ENCODE measurements at places on chromosomes 5 and 9.

DNA sequence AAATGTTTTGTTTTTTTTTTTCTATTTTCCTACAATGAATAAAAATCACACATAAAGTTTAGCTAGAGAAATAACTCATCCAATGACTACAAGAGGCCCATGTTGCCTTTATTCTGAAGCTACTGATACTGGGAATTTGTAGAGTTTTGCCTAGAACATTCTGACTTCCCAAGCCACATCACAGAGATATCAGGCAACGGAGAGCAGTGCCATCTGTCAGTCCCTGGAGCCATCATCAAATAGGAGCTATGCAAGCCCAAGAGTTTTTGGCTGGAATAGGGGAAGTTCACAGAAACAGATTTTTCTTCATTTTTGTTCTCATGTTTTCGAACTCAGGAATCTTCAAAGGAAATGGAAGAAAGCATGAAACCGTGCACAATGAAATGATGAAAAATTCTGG is 896.6 kb downstream of the TLE1 start:
- no peak for DNase-seq

- DNase-seq: no peak
Observed at GRCh38 chr5:66323529-66323895, 179.4 kb downstream of the SREK1 start.

GRCh38 chr9:25857147-25857546 is 178.9 kb upstream of the TUSC1 start:
- no peak for DNase-seq

DNA sequence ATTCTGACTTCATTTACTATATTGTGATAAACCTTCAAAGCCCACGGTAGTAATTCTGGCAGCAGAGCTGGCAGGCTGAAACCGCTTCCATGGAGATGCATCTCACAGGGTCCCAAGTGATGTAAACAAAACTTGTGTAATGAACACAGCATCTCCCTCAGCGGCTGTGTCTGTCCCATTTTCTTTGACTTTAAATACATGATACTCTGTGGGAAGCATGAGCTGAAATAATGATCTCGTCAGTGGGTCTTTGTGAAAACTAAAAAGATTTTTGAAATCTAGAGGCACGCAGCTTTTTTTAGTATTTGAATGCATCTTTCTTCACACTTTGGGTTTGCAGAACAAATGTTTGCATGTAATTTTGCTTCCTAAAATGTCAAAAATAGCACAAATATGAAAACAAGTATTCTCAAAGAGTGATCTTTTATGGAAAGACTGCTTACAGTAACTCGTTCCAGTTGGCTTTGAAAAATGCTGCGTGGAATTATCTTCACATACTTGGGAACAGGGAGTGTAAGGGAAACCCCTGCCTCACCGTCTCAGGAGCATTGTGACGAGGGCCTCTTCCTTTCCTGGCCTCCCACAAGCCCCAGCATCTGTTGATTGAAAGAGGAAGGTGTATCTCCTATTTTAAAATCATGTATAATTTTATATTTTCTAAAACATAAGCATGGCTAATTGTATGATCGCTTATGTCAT is 18.1 kb upstream of the LPCAT1 start:
- no peak for DNase-seq

- no peak for DNase-seq
Observed at GRCh38 chr9:108153416-108153815, 663.8 kb upstream of the KLF4 start.

DNA sequence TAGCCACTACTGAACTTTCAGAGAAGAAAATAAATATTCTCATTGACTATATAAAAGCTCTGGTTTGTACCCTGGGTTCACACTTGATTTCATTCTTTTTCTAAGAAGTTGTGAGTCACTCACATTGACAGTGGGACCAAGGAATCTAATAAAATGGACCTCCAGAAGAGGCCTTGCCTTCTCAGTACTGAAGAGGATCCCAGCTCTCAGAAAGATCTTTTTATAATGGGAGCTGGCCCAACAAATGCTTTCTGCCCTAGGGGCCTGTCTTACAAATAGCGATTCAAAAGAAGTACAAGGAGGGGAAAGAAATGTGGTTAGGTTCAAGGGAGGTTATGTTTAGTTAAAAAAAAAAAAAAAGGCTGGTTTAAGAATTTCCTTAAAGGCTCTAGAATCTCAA is 237.9 kb downstream of the ISL1 start:
- DNase-seq: no peak

Data from left renal pelvis (tissue), 4 donors.